ENCODE measurements at places on chromosomes 3 and 15.

- DNase-seq: peak; percentile 48
These were observed 7.4 kb downstream of the ZBTB47 start for GRCh38 chr3:42660898-42661297.

DNA sequence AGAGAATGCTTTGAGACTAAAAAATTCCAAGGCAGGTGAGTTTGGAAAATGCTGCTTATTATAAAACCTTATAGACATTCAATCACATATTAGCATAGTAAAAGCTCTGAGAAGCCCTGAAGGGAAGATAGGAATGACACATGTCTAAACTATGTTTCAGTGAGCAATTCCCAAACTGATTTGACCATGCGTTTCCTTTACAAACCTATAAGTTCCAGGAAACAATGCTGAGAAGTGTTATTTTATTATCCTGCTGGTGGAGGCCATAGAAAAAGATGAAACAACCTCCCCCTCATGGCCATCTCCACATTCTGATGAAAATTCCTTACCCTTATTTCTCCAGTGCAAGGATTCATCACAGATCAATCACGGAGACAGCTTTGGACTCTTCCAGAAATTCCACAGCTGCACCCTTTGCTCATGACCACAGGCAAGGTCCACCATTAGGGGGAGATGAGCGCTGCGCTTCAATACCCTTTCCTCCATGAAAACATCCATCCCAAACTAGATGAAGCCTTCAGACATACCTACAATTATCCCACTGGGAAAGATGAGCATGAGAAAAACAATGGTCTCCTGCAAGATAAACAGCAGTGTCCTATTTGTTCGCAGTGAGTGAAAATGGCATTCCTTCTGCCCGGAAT lies 372.1 kb downstream of the MAGI1 start:
- DNase-seq: no peak

- DNase-seq: no peak
These were observed 722.0 kb upstream of the CFAP20DC start for GRCh38 chr3:59771768-59772181.

- DNase-seq: no peak
These were observed 67.8 kb downstream of the THRB start for GRCh38 chr3:24426896-24427295.

DNA sequence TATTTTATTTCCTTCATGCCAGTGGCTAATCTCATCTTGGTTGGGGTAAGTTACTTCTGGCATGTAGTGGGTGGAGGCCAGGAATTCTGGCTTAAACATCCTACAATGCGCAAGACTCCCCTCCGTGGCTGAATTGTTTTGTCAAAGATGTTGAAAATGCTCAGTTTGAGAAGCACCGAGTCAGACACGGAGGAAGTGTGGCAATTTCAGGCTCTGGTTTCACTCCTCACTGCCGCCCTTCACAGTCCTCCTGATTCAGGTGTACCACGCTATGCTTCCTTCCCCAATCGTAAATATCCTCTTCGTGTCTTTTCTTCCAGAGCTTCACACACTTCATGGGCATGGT lies 150.7 kb downstream of the OPA1 start:
- peak; percentile 65 for DNase-seq

DNA sequence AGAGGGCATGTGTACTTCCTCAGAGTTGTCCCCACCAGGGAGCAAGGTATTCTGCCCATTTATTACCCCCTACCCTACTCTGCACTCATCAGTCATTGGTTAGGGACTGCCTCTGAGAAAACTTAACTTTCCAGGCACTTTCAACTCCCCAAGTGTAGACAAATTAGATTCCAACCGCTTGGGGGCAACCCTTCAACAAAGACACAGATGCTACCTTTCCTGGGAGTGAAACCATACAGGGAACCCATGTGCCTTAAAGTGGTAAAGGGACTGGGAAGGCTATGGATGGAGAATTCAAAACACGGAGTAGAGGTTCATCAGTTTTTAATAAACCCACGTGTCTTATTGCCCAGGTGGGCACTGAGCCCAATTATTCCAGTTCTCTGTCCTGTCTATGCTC lies 19.4 kb upstream of the UBE2E2 start:
- no peak for DNase-seq

- no peak for DNase-seq
These were observed 43.0 kb downstream of the SLCO3A1 start for GRCh38 chr15:91896341-91897055.

DNA sequence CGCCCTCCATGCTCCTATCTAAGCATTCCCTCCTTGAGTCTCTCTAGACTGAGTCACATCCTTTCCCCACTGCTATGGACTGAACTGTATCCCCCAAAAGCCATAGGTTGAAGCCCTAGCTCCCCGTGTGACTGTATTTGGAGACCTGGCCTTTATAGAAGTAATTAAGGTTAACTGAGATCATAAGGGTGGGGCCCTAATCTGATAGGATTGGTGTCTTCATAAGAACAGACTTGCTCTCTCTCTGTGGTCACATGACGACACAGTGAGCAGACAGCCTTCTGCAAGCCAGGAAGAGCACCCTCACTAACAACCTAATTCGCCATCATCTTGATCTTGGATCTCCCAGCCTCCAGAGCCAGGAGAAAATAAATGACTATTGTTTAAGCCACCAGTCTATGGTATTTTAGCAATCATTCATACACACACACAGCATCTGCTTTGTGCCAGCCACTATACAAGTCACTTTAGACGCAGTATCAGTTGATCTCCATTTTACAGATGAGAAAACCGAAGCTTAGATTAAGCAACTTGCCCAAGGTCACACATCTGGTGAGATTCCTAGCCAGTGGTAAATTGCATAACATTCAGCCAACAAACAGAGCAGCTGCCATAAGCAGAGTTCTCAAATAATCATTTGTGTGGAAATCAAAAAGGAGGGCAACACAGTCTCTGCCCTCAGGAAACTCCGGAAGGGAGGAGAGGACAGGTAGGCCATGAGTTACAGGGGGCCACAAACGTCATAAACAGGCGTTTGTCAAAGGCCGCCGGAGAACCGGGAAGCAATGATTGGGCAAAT lies 66.3 kb upstream of the HES1 start:
- peak; percentile 91 for DNase-seq

Measured in HL-60 (cell line).